ENCODE measurements at places on chromosomes 7 and 10. TPM values are rescaled to one million over a fixed set of nuclear protein-coding genes. Genes with fewer than 3 reads are reported as not detected.
A peak's percentile ranks its signal among the peaks of the same experiment; 100 is the strongest.

DNA sequence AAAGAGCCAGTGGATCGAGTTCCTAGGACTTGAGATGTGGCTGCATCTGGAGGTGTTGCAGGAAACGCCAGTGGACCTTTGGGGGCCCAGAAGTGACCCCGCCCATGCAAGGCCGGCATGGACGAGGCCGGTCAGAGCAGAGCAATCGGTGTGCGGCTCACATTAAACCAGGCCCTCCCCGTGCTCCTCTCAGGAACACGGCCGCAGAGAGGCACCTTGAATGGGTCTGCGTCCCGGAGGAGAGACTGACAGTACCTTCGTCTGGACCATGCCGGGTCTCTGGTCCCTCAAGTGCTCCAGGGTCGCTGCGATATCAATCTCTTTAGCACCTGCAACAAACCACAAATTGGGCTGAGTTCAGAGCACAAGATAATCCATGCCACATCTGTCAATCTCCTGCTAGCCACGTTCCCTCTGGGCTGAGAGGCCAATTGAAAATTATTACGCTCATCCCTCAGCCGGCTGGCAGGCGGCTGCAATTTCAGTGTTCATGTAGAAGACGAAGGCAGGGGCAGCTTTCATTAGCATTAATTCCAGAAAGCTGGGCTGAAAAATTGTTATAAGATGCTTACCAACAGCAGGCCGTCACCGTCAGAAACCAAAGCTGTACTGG is 212.0 kb downstream of the DNAJB6 start:
- DNase-seq = no peak

GNGT1 gene
- not detected for total RNA-seq

GRCh38 chr7:24756545-24757352 is 515 bp downstream of the GSDME start:
- peak; percentile 29 for DNase-seq

CLCN1 gene
- not detected for total RNA-seq

GRCh38 chr10:24951201-24952142 is 934 bp downstream of the PRTFDC1 start:
- no peak for DNase-seq

AKR1D1 gene
- not detected for total RNA-seq
